ENCODE measurements at places on chromosomes 12 and 14.
A peak's percentile ranks its signal among the peaks of the same experiment; 100 is the strongest.

GRCh38 chr12:92551853-92552397 lies 150.9 kb upstream of the PLEKHG7 start:
- peak; percentile 79 for DNase-seq

DNA sequence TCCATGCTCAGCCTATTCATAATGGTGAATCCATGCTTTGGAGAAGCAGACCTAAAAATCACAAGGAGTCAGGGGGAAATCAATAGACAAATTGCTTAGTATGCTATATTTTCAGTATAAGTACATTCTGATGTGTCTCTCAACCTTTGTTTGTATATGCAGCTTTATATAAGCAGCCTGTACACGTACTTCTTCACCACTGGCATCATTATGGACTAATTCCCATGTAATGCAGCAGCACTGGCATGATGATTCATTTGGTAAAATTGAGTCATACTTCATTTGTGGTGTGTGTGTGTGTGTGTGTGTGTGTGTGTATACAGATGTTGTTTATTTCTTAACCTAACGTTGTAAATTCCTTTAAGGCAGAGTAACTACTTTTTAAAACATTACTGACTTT lies 10.9 kb downstream of the DCP1B start:
- no peak for DNase-seq

DNA sequence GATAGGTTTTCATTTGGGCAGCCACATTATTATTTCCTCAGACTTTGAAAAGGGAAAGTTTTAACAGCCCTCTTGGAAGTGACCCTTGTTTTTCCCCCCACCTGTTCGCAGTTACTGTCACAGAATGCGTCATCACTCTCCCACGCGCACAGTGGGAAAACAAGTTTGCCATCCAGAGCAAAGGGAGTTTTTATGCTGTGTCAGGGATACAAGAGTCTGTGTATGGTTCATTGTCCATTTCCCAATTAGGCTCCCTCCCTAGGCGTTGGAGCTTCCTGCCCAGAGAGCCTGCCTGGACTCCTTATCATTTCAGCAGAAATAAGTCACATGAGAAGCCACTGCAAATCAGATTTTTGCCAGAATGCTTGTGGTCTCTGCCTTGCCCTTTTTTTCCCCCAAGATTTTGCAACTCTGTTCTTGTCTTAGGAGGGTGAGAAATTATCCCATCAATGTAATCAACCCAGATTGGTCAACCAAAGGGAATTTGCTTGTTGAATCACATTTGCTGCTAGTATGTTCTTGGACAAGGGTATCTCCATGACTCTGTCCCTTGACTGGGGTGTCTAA lies 104.1 kb downstream of the IGF1 start:
- no peak for DNase-seq

- no peak for DNase-seq
Observed at GRCh38 chr12:64500394-64500793, 48.5 kb downstream of the TBK1 start.

- DNase-seq: no peak
Observed at GRCh38 chr14:29320286-29320685, 553.7 kb downstream of the FOXG1 start.

DNA sequence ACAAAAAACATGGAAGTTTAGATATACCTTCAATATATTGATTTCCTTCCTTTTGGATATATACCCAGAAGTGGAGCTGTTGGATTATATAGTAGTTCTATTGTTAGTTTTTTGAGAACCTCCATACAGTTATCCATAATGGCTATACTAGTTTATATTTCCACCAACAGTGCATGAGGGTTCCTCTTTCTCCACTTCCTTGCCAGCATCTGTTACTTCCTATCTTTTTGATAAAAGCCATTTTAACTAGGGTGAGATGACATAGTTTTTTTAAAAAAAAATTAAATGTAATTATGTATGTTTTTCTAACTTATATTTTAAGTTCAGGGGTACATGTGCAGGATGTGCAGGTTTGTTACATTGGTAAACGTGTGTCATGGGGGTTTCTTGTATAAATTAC lies 10.0 kb upstream of the SLC38A4 start:
- DNase-seq: no peak

DNA sequence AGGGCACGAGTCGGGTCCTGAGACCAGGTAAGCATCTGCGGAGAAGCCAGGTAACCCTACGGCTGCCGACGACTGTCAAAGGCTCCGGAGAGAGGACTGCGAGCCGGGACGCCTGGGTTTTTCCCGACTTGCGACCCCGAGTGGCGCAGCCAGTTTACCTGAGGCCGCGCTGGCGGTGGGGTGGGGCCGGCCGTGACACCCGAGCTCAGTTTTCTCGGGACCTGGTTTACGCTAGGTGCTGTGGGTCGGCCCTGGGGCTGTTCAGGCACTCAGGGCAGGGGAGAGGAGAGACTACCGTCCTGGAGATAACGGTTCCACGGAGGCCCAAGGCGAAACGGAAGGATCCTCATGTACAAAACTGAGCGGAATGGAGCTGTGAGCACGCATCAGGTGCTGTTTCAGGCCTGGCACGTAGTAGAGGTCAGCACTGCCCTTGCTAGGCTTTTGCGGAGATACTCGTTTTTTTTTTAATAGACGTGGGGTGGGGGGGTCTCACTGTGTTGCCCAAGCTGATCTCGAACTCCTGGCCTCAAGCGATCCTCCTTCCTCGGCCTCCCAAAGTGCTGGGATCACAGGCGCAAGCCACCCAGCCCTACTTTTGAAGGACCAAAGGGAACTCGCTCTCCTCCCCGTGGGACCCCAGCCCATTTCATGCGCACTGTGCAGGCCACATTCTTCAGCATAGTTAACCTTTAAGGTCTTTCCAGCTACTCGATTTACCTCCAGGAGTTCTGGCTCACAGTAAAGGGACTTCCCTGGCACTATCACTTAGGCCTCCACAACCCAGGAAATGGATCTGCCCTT lies 471 bp downstream of the MTRFR start:
- DNase-seq: no peak

- DNase-seq: no peak
Observed at GRCh38 chr14:99647411-99647810, 2.5 kb downstream of the HHIPL1 start.

Data from MM.1S (cell line).